WTC11 (cell line): ENCODE measurements at places on chromosomes 3 and 15. TPM values are rescaled to one million over a fixed set of nuclear protein-coding genes. Genes with fewer than 3 reads are reported as not detected.
A peak's percentile ranks its signal among the peaks of the same experiment; 100 is the strongest.

- no peak for DNase-seq
These were observed 32.1 kb upstream of the TJP1 start for GRCh38 chr15:29854413-29854812.

DNA sequence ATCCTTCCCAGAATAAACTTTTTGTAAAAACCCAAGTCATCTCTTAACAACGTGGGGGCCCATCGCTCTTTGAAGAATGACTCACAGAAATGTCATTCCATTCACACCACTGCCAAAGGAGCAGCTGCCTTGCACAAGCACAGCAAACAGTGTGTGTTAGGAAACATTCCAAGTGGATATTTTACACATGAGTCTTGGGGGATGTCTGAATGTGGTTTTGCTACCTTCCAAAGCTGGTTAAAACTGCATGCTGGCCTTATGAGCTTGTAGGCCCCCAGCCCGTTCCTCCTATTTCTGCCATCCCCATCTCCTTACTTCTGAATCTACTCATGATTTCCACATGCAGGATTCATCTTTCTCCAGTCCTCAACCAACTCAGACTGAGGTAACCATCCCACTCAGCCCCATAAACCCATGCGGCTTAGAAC, 130.8 kb downstream of the CPNE4 start:
- DNase-seq, result no peak

DNA sequence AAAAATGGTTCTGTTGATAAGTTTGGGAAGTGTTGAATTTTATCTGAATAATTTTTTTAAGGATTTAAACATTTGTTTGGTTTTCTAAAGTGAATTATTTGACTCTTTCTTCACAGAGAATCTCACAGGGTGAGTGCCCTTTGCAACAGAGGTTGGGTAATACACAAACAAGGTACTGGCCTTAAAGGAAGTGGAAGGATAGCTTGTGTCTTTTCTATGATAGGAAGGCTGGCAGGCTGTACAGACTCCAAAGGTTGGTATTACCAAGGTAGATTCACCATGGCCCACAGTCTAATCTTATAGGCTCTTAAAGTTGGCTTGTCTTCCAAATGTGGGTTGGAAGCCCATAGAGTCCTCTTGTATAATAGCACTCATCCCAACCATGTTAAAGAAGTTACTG, 311.5 kb downstream of the SV2B start:
- no peak for DNase-seq

DNA sequence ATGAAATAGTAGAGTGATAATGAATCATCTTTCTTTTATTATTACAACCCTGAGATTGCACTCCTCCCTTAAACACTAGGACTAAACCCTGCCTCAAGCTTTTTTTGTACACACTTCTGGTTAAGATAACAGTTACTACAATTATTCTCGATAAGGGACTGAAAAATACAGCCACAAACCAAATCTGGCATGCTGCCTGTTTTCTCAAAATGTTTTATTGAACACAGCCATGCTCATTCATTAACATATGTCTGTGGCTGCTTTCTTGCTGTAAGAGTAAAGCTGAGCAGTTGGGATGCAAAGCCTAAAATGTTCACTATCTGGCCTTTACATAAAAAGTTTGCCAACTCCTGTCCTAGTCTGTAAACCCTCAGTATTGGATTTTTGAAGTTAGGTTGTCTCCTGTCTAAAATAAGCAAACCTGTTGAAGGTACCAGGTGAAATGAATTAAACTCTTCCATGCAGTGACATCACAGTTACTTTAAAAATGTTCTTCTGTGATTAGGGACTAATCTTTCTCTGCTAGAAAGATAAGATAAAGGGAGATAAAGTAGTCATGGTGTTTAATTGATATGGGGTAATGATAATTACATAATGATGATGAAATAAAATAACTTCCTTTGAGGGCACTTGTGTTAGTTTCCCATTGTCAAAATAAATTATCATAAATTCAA, 218.2 kb downstream of the STXBP5L start:
- no peak for DNase-seq

GRCh38 chr3:109921509-109921908, 584.2 kb upstream of the DPPA4 start:
- no peak for DNase-seq

GRCh38 chr15:65334586-65335231, 30.2 kb downstream of the RNU5B-1 start:
- DNase-seq, result no peak

DNA sequence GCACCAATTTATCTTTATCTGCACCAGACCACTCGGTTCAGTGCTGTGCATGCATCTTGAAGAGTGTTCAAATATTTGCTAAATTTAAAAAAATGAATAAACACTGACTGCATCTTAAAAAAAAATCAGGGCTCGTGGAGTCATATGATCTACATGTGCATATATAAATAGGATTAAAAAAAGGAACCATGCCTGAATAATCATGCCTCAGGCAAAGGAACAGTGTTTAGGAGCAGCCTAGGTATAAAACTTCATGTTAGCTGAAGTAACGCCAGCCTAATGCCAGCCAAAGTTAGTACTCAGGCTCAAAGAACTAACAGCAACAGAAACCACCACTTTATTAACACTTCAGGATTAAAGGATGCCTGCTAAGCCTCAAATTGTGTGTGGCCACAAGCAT, 9.5 kb downstream of the ABCC5 start:
- no peak for DNase-seq

DNA sequence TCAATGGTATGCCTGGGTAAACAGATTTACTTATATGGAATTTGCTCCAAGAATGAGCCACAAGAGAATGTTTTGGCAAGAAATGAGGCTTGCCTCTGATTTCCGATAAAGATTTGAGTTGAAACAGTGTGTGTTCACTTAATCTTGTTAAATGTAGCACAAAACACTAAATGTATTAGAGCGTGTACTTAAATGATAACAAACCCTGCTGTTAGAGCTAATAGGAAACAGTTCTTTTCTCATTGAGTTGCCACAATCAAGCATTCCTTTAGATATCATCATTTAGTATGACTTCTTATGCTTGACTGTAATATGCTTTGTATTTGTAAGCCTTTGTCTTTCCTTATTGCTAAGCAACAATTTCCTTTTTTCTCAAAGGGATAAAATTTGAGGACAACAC, 353.6 kb upstream of the ZNF717 start:
- DNase-seq, result no peak

DNA sequence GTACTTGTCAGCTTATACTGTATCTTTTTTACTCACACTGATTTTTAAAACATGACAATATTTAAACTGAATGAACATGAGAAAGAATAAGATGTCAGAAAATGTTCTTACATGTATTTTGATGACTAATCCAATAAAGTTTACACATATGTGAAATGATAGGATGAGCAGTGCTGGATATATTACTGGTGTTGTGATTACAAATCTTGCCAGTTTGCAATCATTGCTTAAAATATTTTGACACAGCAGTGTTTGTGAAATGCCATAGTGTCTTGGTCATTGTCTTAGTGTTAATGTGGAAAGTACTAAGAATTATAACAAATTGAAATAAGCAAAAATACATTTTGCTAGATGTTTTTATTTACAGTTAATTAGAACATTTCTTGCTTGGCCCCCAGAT, 118.7 kb upstream of the MLF1 start:
- DNase-seq, result no peak

DNA sequence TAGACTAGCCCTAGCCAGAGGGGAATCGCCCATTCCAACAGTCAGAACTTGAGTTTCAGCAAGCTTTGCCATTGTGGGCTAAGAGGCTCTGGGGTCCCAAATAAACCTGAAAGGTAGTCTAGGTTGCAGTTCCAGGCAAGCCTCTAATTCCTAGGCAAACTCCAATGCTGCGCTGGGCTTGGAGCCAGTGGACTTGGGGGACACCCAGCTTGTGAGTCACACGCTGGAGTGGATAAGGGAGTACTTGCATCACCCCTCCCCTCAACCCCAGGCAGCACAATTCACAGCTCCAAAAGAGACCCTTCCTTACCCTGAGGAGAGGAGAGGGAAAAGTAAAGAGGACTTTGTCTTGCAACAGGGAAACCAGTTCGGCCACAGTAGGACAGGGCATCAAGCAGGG, 105.2 kb upstream of the DPPA4 start:
- no peak for DNase-seq

GRCh38 chr15:54776410-54776809, 420.3 kb downstream of the RSL24D1 start:
- DNase-seq, result no peak

- no peak for DNase-seq
These were observed 479.4 kb upstream of the KCNMB2 start for GRCh38 chr3:178056868-178057267.

DNA sequence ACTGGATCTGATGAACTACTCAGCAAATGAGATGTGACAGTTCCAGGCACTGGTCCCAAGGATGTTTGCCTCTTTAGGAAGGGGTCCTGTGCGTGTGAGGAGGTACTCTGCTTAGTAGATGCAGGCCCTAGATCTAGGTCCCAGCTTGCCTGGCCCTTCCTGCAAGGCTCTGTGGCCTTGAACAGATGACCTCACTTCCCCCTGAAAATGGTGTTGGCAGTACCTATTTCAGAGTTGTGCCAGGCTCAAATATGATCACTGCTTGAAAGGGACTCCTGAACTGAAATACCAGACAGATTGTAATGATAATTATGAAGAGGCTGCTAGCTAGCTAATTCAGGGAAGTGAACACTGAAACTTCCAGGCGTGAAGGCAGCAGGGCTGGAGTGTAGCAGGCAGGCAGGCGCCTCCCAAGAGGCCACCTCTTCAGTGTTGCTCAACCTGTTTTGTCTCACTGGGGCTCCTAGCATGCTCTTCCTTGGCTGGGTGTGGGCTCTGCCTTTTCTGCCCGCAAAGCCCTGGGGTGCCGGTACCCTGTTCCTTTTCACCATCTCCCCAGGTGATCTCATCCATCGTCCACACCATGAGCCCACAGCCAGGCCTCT, 24.1 kb upstream of the CPNE9 start:
- DNase-seq, result no peak

GRCh38 chr3:31976302-31976701, 4.8 kb downstream of the OSBPL10 start:
- DNase-seq, result no peak

- DNase-seq, result no peak
These were observed 8.0 kb upstream of the SEMA3B start for GRCh38 chr3:50260942-50261441.

- DNase-seq, result no peak
These were observed 17.2 kb downstream of the ARRDC4 start for GRCh38 chr15:97977734-97978133.

DNA sequence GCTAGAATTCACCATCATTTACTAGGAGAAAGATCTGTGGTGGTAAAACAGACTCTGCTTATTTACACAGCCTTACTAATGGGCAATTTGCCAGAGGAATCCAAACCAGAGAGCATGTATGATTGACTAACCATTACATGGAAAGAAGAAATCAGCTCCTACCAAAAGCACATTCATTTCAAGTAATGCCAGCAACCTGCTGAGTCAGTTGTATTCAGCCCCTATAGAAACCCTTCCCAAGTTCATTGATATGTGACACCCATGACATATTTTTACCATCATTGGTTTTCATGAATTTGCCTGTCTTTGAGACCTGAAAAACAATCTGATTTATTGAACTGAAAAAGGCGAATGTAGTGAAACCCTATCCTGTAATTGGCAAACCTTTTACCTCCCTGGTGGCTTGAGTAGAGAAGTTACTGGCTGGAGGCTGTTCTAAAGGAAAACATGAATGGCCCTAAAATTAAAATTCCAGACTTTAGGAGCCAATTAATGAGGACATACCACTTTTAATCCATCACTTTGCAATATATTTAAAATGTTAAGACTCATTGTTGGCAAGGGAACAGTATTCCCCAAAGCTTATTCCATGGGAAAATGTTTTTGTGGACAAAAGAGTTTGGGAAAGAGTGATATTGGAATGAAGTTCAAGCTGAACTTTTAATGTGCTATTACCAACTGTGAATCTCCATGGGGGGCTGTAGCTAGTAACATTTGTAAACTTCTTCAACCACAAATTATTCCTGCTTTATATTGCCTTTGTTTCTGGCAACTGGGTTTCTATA, 542.9 kb downstream of the FHIT start:
- no peak for DNase-seq

DNA sequence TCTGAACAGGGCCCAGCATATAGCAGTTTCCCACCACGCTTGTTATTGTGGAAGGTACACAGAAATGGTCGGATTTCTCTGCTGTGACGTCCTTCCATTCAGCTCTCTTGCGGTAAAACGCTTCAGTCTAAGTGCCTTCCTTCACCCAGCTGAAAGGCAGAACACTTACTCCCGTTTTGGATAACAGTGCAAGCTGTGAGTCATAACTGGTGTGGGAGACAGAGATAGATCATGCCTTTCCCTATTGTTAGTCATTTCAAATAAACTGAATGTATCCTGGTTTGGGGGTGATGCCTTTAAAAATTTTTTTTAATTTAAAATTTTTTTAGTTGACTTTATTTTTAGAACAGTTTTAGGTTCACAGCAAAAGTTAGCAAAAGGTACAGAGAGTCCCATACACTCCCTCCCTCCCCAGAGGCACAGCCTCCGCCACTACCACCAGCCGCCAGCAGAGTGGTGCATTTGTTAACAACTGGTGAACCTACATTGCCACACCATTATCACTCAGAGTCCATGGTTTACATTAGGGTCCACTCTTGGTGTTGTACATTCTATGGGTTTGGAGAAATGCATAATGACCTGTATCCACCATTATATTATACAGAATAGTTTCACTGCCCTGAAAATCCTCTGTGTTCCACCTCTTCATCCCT, 94.9 kb upstream of the NSMCE3 start:
- DNase-seq, result peak; percentile 46

GRCh38 chr15:43095708-43096347, 10.0 kb downstream of the UBR1 start:
- DNase-seq, result no peak

GRCh38 chr3:108088697-108089096, 2.1 kb downstream of the CD47 start:
- DNase-seq, result no peak

DNA sequence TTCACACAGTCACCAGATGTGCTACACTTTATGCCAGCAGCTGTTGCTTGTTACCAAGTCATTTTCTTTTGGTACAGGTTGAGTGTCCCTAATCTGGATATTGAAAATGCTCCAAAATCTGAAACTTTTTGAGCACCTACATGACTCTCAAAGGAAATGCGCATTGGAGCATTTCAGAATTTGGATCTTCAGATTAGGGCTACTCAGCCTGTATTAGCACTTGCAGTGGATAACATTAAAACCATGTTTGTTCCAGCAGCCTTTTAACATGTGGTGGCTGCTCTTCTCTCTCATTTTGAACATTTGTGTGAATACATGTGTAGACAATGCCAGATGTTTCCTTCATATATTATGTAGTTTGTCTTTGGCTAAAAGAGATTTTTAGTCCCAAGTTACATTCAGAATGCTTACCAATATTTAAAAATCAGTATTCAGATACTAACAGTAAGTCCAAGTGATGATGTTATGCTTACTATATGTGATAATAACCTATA, 230.9 kb upstream of the UBE2E1 start:
- no peak for DNase-seq

The WNT7A gene
- 0.04 to 0.07 TPM in 2 of 3 replicates, not detected in the other for total RNA-seq

The CCDC80 gene
- 5.0 to 10.9 TPM (median 5.2 TPM) in 3 replicates for total RNA-seq

The FSD2 gene
- total RNA-seq, result not detected in 3 replicates

The SEMA7A gene
- 13.7 to 17.9 TPM (median 14.2 TPM) in 3 replicates for total RNA-seq

The REC114 gene
- not detected in 3 replicates for total RNA-seq

The RBPMS2 gene
- 195 to 210 TPM (median 202 TPM) in 3 replicates for total RNA-seq

The ATP11B gene
- 22.4 to 25.7 TPM (median 24.2 TPM) in 3 replicates for total RNA-seq

The SLC25A26 gene
- 29.1 to 31.0 TPM (median 30.2 TPM) in 3 replicates for total RNA-seq

The LSG1 gene
- 42.9 to 45.8 TPM (median 44.1 TPM) in 3 replicates for total RNA-seq

The SLC12A1 gene
- 0.15 to 0.39 TPM (median 0.39 TPM) in 3 replicates for total RNA-seq
